ENCODE measurements at places on chromosomes 6 and 20.

DNA sequence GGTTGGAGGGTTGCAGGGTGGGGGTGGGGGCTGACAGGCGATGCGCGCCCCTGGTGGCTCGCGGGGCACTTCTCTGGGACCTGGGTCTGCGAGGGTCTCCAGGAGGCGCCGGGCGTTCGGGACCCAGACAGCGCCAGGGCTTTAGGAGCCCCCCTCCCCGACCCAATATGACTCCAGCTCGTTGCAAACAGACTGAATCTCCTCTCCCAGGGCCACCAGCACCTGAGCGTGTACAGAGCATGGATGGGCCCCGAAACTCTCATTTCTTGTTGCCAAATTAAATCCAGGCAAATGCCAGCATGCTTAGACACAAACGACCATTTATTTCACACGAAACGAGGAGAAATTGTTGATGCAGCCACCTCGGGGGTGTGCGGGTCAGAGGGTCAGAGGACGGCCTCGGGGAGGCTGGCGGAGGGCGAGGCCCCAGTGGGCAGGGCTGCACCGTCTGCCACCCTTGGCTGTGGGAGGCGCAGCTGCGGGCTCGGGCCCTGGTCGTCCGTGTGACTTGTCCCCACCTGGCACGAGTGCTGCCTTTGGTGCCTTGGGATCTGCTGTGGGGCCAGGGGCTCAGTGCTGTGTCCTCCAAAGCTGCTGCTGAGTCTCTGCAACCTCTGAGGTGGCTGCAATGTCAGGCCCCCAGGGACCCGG lies 20.9 kb upstream of the GATA5 start:
- no peak for DNase-seq

DNA sequence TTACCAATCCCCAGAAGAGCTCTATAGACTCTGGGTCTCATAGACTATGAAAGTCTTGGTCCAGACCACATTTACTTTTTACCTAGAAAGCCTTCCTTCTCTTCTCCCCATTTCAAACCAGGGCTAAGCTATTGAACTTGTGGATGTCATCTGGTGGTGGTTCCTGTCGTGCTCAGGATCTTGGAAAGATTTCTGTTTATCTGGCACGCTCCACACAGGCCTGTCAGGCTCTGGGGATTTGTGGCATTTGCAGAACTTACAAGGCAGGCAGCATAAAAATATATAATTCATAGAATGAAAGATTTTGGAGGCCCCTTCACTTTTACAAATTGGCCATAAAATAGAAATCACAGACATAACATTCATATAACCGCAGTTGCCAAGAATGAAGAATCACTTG lies 188.1 kb downstream of the UST start:
- DNase-seq: no peak

DNA sequence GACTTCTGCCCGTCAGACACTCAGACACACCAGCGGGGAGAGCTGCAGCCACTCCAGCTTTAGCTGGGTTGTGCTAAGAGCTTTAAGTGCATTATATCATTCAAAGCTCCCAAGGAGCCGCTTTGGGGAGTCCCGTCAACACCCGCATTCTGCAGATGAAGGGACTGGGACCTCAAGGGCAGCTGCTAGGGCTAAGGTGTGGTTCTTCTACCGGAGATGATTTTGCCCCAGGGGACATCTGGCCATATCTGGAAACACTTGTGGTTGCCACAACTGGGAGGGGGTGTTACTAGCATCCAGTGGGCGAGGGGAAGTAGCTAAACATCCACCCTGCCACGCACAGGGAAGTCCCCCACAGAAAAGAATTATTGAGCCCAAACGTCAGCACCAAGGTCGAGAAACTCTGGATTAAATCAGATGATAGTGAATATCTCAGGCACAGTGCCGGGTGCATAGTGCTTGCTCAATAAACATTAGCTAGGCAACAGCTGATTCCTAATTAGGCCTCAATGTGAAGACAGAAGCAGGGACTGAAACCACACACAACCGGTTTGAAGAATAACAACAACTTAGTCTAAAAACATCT lies 29.6 kb downstream of the PMEPA1 start:
- no peak for DNase-seq

GRCh38 chr6:11083491-11083890 lies 10.1 kb upstream of the SMIM13 start:
- DNase-seq: no peak

DNA sequence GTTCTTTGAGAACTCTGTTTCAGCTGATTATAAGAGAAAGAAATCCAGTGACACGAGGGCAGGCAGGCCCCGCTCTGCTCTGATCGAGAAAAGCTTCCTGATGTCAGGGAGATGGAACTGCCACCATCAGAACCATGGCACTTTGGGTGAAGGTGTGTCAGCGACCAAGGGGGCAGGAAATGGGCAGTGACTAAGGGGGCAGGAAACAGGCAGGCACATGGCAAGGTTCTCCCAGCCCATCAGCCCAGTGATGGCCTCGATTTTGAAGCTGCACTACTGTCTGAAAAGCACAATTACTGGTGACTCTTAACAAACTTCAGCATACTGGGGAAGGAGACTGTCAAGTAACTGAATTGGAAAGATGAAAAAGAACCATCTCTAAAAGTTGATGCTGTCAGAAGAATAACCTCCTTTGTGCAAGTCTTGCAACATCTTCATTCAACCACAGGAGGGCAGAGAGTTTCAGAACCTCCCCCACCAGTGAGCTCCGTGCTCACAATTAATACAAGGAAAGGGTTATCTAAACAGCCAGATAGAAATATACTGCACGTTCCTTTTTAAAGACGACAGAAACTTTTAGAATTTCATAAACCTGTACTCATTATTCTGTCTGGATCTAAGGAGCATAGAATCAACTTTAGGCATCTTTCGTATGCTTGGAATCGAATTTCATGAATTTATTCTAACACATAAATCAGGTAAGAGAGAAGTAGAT lies 39.1 kb downstream of the TMX4 start:
- no peak for DNase-seq

DNA sequence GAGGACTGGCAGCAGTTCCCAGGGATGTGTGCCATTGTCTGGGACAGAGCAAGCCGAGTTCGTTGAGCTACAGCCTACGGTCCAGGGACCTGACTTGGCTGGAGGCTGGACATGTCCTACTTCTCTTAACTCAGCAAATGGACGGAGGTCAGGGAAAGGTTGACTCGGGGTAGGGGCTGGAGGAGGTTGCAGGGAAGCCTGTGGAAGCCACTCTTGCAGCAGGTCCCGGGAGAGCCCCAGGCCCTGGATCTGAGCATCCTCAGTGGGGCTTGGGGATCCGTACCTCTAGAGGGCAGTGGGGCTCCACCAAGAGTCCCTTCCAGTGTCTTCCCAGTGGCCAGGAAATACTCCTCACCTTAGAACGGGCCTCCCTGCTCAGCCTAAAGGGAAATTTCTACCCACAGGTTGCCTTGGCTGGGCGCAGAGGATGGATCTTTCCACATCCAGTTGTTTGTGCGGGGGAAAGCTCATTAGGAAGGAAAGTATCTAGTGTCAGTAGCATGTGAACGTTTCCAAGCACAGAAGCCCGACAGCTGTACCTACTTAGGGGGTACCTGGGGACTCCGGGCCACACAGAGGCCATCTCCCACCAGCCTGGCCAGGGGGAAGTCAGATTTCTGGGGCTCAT lies 170.2 kb downstream of the NFATC2 start:
- DNase-seq: no peak

DNA sequence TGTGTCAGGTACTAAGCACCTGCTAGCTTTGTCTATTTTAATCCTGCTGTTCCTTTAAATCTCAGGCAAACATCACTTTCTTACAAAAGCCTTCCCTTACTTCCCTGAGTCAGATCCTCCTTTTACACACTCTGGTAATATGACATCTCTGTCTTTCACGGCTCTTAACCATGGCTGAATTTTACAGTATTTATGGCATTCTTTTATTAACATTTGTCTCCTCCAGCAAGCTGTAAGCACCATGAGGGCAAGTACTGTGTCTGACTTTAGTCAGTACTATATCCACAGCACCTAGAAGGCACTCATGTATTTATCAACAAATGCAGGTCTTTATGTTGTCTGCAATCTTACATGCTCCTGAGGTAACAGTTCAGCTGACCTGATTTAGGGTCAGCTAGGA lies 33.7 kb upstream of the HBS1L start:
- no peak for DNase-seq

DNA sequence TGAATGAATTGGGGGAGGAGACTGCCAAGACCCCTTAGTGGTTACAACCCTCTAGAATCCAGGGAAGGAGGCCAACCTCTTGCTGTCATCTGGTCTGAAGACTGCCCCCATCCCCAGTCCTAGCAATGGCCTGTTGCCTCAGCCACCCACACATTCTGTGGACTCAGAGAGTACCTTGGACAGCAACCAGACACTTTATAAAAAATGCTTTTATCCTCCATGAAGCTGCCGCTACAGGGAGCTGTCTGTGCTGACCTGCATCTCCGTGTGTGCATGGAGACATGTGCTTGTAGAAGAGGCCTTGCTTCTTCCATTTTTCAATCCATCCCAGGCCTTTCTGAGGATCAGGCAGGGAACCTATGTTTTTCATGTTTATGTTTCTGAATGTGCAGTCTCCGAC lies 15.2 kb downstream of the CDH22 start:
- no peak for DNase-seq

DNA sequence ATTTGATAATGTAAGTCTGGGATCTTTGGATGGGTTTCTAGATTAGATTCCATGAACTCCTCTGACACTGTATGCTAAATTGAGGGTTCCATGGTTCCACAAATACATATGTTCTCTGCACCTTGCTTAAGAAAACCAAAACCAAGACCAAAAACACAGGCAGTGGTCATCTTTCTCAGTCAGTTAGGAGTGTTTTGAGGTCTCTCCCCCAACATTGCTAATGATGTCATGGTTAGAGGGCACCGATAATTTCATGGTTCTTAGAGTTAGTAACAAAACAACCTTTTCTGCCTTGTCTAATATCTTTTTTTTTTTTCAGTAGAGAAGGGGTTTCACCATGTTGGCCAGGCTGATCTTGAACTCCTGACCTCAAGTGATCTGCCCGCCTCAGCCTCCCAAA lies 44.5 kb downstream of the ARID1B start:
- DNase-seq: no peak

DNA sequence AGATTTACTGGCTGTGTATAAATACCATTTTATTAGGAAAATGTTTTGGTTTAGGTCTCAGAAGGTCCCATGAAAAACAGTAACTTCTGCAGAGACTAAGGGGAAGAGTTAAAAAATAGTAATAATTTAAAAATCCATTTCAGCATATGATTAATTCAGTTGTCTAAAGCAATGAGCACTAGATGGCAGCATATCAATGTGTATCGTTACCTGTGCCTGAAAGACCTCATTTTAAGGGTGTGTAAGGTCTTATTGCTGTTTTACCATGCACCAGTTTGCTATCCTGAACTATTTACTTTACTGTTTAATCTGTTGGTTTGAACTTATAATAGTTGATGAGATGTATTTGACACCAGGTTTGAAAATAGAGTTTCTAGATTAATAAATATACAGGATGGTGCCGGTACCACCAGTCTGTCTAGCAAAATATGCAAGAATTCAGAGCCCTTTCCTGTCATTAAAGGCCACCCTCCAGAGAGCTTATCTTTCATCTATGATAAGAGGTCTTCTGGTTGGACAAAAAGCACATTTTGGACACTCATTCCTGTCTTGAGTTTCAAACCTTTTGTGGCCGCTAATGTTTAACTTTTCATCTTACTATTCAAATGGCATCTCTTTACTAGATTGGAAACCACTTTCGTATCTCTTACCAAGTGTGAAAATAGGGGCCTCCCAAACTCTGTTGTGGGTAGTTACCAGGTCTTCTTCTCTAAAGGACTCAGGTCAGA lies 8.9 kb upstream of the AHI1 start:
- DNase-seq: peak; percentile 59

DNA sequence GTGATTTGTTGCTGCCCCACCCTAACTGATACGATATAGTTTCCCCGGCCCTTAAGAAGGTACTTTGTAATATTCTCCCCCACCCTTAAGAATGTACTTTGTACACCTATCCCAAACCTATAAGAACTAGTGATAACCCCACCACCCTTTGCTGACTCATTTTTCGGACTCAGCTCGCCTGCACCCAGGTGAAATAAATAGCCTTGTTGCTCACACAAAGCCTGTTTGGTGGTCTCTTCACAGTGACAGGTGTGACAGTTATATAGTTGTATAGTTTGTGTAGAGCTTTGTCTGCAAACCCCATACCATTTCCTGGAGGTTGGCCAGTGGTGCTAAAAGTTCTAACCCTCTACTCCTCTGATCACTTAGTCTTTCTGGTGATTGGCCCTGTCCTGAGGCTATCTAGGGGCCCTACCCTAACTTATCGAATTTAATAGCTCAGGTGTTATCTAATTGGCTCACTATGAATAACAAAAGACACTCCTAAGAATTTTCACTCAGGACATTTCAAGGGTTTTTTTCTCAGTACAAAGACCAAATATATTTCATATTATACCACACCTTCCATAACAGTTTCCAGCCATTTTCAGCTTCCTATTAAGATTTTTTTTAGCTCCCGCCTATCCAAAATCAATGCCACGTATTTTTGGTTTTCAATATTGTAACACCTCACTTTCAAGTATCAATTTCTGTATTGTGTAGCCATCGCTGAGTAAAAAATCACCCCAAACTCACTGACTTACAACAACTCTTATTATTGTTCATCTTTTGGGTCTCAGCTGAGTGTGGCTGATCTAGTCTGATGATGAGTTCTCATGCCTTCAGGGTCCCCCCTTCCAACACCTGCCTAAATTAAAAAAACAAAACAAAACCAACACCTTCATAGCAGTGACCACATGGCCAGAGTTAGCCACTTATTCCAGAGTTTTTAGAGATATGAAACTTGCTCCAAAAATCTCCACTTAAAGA lies 9.8 kb upstream of the BTN1A1 start:
- DNase-seq: no peak

DNA sequence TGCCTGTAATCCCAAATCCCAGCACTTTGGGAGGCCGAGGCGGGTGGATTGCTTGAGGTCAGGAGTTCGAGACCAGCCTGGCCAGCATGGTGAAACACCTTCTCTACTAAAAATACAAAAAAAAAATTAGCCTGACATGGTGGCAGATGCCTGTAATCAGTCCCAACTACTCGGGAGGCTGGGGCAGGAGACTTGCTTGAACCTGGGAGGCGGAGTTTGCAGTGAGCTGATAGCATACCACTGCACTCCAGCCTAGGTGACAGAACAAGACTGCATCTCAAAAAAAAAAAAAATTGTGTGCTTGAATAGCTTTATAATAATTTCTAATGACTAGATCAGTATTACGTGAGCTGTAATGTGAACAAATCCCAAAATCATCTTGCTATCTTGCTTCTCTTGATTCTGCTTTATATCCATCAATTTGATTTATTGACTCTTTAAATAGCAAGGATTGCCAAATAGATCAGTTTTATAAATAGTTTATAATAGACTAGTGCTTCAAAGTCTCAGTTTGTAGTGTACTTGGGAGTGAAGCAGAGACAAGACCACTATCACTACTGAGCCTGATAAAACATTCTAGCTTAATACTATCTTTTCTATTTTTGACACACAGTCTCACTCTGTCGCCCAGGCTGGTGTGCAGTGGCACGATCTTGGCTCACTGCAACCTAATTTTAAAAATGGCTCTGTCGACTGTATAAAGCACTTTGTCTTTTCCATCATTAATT lies 7.1 kb downstream of the AMD1 start:
- DNase-seq: no peak

DNA sequence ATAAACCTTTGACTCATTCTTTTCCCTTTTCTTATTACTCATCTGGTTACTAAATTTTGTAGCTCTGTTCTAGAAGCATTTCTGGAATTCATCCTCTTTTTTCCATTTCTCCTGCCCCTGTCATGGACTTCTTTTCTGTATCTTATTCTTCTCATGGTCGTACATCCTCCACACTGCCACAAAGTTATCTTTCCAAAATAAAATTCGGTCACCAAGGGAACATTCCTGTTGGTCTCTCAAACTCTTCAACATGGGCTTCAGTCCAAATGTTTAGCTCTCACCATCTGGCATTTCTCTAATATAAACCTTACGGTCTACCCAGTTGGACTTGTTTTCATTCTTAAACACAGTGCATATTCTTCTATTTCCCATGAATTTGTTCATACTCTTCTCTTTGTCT lies 428.8 kb upstream of the ID4 start:
- DNase-seq: no peak
